ENCODE measurements at places on chromosomes 4 and X.

- no peak for DNase-seq
These were observed 9.1 kb downstream of the BMPR1B start for GRCh38 chr4:94766856-94767255.

DNA sequence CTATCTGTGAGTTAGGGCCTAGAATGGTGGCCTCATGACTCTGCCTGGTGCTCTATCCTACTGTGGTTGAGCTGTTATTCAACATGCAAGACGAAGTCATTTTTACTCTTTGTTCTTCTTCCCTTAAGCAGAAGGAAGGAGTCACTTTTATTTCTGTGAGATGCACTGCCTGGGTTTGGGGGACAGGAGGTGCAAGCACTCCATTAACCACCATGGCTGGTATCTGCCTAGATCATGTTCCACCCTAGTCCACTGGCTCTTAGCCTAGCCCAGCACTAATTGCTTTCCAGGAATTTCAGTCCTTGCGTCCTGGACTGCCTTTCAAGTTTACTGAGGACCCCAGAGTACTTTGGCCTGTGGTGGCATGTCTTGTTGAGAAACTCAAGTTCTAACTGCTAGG is 1182.7 kb downstream of the FSTL5 start:
- no peak for DNase-seq

DNA sequence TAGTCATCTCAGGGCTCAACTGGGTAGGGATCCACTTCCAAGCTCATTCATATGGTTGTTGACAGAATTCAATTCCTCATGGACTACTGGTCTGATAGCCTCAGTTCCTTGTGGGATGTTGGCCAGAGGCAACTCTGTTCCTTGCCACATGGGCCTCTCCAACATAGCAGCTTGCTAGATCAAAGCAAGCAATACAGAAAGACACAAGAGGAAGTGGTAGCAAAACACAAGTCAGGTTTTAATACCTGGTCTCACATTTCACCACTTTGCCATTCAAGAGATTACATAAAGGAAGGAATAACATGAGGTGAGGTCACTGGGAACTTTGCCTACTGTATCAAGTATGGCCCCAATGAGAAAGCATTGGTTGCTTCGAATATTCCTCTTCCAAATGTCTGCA is 79.2 kb downstream of the PRSS12 start:
- no peak for DNase-seq

- DNase-seq: no peak
These were observed 126.6 kb downstream of the ASB9 start for GRCh38 chrX:15143050-15143824.

DNA sequence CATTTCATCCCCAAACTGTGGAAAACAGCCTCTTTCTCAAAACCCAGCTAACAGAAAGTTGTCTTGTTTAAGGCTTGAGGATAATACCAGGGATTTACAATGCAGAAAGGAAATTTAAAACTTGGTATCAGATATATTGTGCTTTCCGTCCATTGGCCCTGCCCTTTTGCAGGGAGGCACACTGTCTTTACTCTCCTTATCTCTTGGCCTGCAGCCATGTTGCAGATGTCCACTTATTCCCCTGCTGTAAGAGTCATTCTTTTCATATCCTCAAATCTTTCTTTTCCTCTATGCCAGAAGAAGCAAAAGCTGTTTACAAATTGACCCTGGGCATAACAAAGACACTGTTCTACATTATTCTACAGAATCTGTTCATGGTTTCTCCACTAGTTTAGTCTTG is 75.6 kb upstream of the DYNLT3 start:
- DNase-seq: no peak

DNA sequence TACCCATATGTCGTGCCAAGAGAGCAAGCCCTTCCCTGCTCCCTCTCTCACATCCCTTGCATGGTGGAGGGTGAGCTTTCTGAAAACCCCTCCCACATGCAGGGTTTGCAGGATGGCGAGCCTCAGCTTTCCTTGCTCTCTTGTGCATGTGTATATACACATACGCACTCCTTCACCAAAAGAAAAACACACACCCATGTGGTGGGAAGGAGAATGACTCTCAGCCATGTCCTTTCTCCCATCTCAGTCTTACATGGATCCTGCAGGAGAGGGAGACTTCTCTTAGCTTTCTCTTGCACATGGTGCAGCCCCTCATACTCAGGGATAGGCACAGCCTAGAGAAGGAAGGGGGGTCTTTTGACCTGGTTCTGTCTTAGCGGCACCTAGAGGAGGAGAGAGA is 81.1 kb downstream of the CLCN5 start:
- no peak for DNase-seq

GRCh38 chr4:107996949-107997788 is 7.5 kb downstream of the HADH start:
- no peak for DNase-seq

- no peak for DNase-seq
These were observed 91.9 kb upstream of the MAPK10 start for GRCh38 chr4:86451560-86452330.

DNA sequence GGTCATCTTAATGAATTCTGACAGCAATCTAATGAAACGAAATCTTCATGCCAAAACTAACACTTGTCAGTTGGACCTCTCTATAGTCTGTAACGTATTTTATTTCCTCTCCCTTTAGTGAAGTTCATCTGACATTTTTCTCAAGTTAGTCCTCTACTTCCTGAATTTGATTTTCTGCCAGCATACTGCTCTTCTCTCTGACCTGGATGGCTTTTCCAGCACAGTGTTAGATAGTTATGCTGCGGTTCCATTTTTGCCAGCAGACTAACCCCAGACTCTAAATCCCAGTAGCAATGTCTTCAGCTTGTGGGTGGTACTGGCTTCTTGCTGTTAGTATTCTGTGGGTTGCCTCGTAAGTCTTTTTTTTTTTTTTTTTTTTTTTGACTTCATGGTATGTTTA is 146.7 kb upstream of the VEGFC start:
- no peak for DNase-seq

GRCh38 chr4:168633064-168633463 is 136.2 kb downstream of the PALLD start:
- DNase-seq: no peak

- no peak for DNase-seq
These were observed 154.6 kb upstream of the MAGEB2 start for GRCh38 chrX:30060718-30061117.

- no peak for DNase-seq
These were observed 984.1 kb upstream of the GRID2 start for GRCh38 chr4:91319556-91320268.

DNA sequence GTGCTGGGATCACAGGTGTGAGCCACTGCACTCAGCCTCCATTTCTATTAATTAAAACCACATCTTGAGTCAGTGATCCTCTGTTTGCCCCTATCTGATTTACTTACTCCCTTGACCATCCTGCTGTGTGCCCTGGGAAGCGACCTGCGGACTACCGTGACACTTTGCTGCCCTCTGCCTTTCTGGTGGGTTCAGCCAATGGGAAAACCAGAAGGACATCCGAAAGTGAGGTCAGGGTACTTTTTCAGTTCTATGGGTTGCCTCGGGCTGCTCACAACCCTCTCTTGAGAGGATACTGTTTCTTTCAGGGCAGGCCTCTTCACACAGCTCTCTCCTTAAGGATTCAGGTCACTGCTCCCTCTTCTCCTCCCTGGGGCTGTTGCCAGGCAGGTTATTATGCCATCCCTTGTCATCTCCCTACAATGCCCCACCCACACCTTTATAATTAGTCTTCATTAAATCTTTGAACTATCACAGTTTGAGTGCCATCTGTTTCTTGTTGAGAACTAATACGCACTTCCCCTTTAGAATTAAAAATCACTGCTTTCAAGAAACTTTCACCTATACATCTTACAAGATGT is 21.4 kb downstream of the PLAC8 start:
- no peak for DNase-seq

DNA sequence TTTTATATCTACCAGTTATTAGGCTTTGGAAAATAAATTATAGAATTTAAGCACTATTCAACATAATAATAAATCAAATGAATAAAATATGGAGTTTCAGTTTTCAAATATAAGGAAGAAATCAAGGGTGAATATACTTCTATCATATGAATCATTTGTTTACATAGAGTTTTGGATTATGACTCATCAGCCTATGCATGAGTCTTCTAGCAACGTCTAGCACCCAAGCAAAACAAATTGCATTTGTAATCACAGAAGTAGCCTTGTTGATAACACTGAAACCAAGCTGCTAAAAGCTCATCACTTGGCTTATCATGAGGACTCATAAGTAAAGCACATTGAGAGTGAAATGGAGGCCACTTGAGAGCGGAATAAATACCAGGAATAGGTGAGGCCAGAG is 434.6 kb downstream of the PCDH11X start:
- DNase-seq: no peak

GRCh38 chr4:183674153-183674552 is 15.1 kb downstream of the TRAPPC11 start:
- no peak for DNase-seq

DNA sequence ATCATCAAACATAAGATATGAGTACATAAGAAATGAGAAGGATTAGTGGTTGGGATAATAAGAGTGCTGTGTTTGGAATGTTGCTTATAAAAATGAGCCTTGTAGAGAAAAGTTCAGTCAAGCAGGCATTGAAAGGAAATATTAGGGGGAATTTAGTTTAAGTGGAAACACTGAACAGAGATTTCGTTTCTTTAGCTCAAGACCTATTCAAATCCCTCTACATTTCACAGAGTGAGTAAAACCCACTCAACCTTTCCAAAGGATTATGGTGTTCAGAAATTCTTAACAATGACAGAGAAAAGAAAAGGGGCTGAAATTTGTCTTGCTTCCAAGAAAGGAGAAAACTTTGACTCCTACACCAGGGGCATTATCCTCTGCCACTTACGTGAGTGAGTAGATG is 1072.4 kb upstream of the LCORL start:
- no peak for DNase-seq

- no peak for DNase-seq
These were observed 45.7 kb downstream of the MANBA start for GRCh38 chr4:102715057-102715456.

DNA sequence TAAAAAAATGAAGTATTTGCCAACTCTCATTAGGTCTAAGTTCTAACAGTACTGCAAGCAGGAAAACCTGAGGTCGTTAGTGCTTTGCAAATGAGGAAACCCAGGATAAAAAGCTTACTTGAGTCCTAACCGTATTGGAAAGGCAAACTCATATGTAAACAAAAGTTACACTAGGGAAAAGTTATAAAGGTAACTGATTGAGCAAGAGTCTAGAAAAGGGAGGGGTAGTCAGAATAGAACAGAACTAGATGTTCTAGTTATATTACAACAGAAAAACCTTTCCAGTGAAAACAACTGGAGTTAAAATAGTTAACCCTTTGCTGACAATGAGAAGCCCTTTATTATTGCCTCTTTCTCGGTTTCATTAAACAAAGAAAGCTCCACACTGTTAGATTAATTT is 66.4 kb upstream of the MAOA start:
- no peak for DNase-seq

DNA sequence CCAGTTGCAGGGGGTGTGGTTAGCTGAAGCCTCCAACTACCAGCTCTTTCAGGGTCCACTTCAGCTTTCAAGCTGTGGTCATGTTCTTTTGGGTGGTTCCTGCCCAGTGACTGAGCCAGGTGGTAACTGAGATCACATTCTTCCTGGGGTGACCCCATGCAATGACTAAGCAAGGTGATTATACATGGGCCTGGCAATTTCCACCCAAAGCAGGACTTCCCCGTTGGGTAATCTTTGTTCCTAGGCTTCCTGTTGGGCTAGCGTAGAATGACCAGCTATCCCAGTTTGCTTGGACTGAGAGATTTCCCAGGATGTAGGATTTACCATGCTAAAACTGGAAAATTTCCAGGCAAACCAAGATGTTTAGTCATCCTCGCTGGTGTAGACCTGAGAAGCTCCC is 18.4 kb upstream of the MAGEB17 start:
- DNase-seq: no peak

- DNase-seq: no peak
These were observed 46.7 kb downstream of the KCNIP4 start for GRCh38 chr4:21901831-21902230.

- DNase-seq: no peak
These were observed 2.0 kb downstream of the GABRA2 start for GRCh38 chr4:46387956-46388355.

GRCh38 chrX:38379088-38379487 is 26.7 kb downstream of the OTC start:
- no peak for DNase-seq

DNA sequence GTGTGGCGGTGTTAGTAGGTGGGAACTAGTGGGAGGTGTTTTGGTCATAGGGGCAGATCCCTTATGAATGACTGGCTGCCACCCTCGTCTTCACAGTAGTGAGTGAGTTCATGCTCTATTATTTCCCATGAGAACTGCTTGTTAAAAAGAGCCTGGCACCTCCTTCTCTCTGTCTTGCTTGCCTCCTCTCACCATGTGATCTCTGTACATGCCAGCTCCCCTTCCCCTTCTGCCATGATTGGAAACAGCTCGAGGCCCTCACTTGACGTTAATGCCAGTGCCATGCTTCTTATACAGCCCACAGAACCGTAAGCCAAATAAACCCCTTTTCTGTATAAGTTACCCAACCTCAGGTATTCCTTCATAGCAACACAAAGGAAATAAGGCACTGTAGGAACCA is 21.7 kb downstream of the PNMA6F start:
- no peak for DNase-seq

- DNase-seq: no peak
These were observed 201.9 kb upstream of the AGTR2 start for GRCh38 chrX:115968436-115969252.

DNA sequence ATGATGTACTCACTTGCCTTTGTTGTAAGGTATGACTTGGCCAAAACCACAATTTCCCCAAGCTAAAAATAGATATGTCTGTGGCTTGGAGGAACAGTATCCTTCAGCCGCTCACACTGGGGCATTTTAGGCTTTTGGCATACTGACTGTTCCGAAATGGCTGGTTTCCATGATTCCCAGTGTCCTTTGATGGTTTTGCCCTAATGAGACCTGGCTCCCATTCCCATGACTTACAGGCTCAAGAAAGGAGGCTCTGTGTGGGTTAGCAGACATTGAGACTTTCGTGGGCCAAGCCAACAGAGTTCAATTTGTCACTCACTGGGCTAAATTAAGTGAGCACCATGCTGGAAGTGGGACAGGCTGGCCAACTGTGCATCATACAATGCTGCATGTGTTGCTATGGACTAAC is 150.6 kb downstream of the CEP135 start:
- no peak for DNase-seq

DNA sequence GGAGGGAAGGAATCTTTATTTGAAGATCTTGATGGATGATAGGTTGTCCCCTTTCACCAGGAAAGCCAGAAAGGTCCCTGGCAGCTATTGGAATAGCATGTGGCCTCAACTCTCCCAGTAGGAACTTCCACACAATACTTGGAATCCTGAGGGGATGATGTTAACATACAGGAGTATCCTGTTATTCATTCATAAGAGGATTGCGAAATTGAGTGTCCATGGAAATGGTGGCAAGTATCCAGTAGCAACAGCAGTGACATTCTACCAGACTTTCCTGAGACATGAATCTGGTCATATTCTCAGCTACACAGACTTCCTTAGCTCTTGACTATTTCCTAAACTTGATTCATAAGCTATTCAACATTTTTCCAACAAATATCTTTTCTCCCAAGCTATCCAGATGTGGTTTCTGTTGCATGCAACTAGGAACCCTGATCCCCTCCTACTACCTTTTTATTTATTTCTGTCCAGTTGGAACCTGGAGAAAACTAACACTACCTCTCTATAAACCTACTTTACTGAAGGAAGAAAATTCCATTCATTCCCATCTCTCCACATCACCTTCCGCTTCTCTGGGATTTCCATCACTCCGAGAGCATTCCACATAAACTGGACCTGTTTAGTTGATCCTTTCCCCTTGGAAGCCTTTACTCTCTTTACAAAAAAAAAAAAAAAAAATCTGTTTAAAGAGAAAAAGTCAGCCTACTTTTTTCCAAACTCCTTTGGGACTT is 101.8 kb downstream of the ANXA5 start:
- no peak for DNase-seq

Data from GM12892 (cell line).